ENCODE measurements at places on chromosomes 3 and 15. TPM values are rescaled to one million over a fixed set of nuclear protein-coding genes. Genes with fewer than 3 reads are reported as not detected.

Gene GPR160
- total RNA-seq, result 96.5 TPM

Gene IP6K1
- 33.1 TPM for total RNA-seq

Gene XXYLT1
- 10.2 TPM for total RNA-seq

Gene KLHL40
- not detected for total RNA-seq

Gene AADACL2
- not detected for total RNA-seq
